ENCODE measurements at places on chromosomes 2 and 18. TPM values are rescaled to one million over a fixed set of nuclear protein-coding genes. Genes with fewer than 3 reads are reported as not detected.

DNA sequence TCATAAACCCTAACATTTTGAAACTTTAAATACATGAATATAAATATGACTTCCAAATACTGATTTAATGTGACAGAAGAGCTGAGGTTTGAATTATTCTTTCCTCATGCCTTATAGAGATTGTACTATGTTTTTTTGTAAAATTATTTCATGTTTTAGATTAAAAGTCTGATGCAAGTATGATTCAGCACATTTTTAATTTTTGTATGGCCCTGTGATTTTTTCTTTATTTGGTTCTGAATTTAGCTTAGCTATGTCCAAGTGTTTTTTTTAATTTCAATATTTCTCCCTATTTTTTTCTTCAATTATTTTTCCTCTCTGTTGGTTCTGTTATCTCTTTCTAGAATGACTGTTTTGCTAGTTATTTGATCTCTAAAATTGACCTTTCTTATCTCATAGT lies 552.1 kb downstream of the XIRP2 start:
- no peak for DNase-seq

DNA sequence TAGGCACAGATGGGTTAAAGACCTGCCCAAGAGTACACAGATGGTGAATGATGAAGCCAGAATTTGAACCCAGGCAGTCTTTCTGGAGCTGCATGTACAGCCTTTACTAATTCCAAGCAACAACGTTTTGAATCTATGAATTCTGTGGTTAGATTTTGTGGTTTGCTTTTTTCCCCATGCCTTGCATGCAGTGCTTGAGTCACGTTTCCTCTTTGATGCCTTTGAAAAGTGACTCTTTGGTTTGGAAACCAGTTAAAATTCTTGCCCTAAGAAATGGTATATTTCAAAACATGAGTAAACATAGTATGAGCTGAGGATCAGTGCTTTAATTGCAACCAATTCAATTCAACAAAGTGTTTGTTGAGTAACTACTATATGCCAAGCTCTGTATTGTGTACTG lies 48.2 kb upstream of the PPM1B start:
- no peak for DNase-seq

DNA sequence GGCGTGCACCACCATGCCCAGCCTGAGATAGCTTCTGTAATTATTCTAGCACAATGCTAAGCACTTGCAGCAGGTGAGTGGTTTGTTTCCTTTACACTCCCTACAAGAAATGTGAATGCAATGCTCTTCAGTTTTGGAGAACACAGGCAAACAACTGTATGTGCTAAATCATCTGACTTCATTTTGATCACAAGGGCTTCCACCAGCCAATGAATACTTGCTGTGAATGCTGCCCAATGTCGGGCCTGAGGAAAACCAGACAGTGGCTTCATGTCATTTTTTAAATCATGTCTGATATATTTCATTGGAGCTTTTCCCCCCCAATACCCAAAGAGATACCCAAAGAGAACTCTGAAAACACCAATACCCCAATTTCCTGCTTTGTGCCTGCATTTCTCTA lies 155.6 kb upstream of the XPO1 start:
- no peak for DNase-seq

- no peak for DNase-seq
Measured at GRCh38 chr2:142321706-142322280, 191.0 kb upstream of the LRP1B start.

Gene CXCR1
- total RNA-seq, result not detected

GRCh38 chr2:209162129-209162528 lies 261.7 kb upstream of the MAP2 start:
- no peak for DNase-seq

- DNase-seq, result no peak
Measured at GRCh38 chr2:129502781-129503180, 476.7 kb upstream of the RAB6C start.

- DNase-seq, result no peak
Measured at GRCh38 chr2:10989782-10990181, 78.0 kb downstream of the KCNF1 start.

DNA sequence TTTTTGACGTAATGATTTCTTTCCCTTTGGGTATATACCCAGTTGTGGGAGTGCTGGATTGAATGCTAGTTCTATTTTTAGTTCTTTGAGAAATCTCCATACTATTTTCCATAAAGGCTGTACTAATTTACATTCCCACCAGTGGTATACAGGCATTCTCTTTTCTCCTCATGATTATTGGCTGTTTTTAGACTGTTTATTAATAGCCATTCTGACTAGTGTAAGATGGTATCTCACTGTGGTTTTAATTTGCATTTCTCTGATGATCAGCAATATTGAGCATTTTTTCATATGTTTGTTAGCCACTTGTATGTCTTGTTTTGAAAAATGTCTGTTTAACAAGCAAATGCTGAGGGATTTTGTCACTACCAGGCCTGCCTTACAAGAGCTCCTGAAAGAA lies 9.2 kb upstream of the CD28 start:
- no peak for DNase-seq

DNA sequence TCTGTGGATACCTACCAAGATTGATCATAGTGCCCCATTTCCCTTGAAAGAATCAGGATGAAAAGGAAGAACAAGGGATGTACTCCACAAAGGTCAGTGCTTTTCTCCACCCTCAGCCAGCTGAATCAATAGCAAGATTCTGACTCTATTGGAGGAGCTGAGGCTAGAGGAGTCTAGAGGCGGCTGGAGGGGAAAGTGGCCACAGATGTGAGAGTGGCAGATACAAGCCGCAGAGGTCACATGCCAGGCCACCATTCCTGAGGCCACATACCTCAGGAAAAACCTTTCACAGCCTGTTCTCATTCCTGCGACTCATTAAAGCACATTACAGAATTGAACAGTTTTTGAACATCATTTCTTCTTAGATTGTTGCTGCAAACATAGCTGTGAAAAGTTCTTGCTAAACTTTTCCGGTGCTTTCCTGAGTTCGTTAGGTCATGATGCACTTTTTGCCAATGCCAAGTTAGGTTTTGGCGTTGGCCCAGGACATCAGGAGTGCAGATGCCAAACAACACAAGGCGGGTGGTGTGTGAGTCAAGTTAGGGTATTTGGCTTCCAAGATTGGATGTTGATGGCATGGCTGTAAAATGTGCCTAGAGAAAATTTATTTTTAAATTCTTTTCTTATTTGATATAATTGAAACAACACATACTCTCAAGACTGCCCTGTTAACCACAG lies 160.7 kb upstream of the SP5 start:
- DNase-seq, result no peak

Gene LYPD6
- 1.2 TPM for total RNA-seq

- DNase-seq, result no peak
Measured at GRCh38 chr2:241237047-241237446, 48.6 kb downstream of the ANO7 start.

Data from HT-29 (cell line).